ENCODE measurements at places on chromosomes 7 and 10.

- no peak overlapping the region for H3K4me3 ChIP-seq
- DNase-seq = no peak
- H3K36me3 ChIP-seq = no peaks in the 10 kb centered on the region
- no peaks in the 10 kb centered on the region for H3K27me3 ChIP-seq
Observed at GRCh38 chr7:130395421-130395820, 15.1 kb downstream of the CPA1 start.

DNA sequence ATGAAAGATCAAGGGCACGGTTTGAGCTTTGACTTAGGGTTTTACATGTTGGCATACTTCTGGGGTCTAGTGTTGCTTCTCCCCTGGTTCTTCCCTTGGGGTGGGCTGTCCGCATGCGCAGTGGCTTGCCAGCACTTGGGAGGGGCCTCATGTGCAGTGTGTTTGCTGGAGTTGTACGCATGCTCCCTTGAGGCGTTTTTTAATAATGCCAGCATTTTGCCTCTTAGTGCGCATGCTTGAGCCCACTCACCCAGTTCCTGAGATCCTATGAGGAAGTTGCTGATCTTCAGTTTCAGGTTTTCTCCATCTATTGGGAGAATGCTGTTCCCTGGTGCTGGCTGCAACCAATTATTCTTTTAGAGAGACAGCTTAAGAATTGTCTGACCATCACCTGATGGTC, 113.4 kb upstream of the GPR141 start:
- H3K27ac ChIP-seq = no peak overlapping the region
- no peaks in the 10 kb centered on the region for H3K36me3 ChIP-seq
- H3K4me3 ChIP-seq = no peak overlapping the region

- H3K27ac ChIP-seq = no peak overlapping the region
- no peak for DNase-seq
- H3K4me1 ChIP-seq = no peaks in the 10 kb centered on the region
- H3K27me3 ChIP-seq = no peaks in the 10 kb centered on the region
Observed at GRCh38 chr10:87836098-87836497, 18.1 kb upstream of the ATAD1 start.

DNA sequence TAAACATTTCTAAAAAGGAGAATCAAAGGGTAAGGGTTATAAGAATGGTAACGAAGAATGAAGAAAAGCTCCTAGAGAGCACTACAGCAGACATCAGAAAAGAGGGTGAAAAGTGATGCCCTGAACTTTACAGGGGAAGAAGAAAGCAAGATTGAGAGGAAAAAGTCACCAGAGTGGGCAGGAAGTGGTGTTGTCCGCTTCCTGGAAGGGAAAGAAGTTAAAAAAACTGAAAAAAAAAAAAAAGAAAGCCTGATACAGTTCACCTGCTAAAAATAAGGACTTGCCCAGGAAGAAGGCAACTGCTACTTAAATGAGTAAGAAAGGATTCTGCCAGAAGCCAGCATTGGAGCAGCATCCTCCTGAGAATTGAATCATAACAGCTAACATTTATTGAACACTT, 330.1 kb upstream of the PHF14 start:
- H3K4me3 ChIP-seq = no peak overlapping the region
- H3K27ac ChIP-seq = no peak overlapping the region
- no peaks in the 10 kb centered on the region for H3K36me3 ChIP-seq
- no peaks in the 10 kb centered on the region for H3K27me3 ChIP-seq

DNA sequence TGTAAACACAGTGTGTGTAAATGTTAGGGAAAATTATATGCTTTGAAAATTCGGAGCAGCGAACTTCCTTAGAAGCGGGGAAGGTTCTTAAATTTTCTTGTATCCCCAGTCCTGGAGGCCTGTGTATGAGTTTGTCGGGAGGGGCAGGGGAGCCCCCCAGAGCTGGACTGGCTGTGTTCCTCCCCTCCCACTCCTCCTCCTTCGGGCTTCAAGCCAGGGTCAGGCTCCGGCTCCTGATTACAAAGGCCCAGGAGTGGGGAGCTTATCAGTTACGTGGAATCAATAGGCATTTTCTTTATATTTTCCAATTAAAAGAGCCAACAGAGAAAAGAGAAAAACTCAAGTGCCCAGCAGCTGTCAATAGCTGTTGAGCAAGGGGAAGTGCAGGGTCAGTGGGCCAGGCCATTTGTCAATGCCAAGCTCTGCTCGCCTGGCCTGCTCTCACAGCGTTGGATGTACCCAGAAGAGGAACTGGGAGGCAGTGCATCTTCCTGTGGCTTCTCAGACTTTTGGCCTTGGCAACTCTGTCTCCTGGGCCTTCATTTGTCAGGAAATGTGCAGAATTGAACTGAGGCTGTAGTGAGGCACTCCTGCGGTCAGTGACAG, 156.9 kb upstream of the PCBD1 start:
- no peaks in the 10 kb centered on the region for H3K36me3 ChIP-seq
- H3K27ac ChIP-seq = no peak overlapping the region
- no peak for DNase-seq
- no peak overlapping the region for H3K4me3 ChIP-seq
- no peaks in the 10 kb centered on the region for H3K4me1 ChIP-seq
- H3K27me3 ChIP-seq = no peaks in the 10 kb centered on the region

- H3K27ac ChIP-seq = no peak overlapping the region
- H3K4me1 ChIP-seq = peaks cover 39% of the 10 kb centered on the region
- no peak for DNase-seq
Observed at GRCh38 chr7:105209870-105210269, 178.9 kb downstream of the SRPK2 start.

Measured in CD8-positive, alpha-beta memory T cell (primary cell).